ENCODE measurements at places on chromosomes 16 and 17.

GRCh38 chr17:21129023-21129681 lies 2.4 kb downstream of the DHRS7B start:
- DNase-seq: peak; percentile 23

DNA sequence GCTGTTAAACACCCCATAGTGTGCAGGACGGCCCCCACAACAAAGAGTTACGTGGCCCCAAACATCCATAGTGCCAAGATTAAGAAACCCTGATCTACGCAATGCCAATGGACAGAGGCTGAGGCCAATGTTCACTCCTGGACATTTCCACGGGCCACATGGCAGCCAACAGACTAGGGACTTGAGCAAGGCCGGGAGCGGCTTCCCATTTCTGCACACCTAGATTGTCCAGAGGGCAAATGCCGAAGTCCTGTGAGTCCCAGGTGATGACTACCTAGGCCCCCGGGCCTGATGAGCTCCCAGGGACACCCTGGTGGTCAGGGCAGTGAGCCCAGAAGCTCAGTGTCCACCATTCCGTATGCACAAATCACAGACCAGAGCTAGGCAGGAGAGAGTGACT lies 95.5 kb downstream of the AMFR start:
- DNase-seq: no peak

DNA sequence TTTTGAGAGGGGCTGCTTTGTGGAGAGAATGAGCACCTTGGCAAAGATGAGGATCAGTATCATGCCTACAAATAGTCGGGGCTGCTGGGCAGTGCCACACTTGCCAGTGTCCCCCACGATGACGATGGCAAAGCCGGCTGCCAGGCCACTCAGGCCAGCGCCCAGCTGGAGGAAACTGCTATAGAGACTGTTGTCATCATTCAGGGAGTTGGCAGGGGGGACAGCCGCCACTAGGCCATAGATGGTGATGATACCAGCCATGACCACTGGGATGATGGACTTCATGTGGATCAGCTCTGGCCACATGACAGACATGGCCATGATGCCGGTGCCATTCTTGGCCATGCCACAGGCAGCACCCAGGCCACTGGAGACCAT lies 23.8 kb downstream of the MINK1 start:
- DNase-seq: no peak

GRCh38 chr16:878072-878784 lies 77.7 kb upstream of the GNG13 start:
- DNase-seq: peak; percentile 44

DNA sequence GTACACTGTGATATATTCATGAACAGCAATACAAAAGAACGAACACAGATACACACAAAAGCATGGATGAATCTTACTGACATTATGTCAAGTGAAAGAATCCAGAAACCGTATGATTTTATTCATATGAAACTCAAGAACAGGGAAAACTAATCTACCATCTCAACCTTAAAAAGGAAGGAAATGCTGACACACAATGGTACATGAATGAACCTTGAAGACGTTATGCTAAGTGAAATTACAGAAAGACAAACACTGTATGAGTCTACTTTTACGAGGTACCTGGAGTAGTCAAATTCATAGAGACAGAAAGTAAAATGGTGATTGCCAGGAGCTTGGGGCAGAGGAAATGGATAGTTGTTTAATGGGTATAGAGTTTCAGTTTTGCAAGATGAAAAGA lies 8.7 kb upstream of the PRKCB start:
- DNase-seq: no peak

- DNase-seq: no peak
Observed at GRCh38 chr17:673200-673681, 41.4 kb downstream of the VPS53 start.

DNA sequence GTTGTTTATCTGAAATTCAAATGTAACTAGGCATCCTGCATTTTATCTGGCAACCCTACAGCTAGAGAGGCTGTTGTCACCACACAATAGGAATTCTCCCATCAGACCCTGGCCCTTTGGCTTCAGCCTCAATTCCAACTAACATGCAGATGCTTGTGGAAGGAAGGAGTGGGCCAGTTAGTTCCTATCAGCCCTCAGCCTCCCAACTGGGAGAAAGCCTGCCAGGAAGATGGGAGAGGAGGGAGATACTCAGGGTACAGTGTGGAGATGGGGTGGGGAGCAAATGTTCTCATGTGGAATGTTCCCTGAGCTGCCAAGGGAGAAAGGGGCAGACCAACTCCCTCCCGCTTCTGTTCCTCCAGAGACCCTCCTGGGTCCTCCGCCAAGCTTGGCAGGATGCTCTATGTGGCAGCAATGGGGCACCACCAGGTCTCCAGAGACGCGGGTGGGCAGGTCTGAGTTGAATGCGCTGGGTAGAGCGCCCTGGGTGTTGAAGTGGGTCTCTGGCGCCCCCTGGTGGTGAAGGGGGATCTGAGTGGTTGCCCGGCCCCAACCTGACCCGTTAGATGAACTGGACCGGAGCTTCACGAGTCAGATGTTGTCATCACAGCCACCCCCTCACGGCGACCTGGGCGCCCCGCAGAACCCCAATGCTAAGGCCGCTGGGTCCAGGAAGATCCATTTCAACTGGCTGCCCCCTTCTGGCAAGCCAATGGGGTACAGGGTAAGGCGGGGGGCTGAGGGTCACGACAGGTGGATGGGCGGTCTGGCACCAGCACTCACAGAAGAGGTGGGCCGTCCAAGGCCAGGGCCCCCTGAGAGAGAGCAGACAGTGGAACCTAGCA lies 15.2 kb downstream of the GALK1 start:
- DNase-seq: peak; percentile 39

DNA sequence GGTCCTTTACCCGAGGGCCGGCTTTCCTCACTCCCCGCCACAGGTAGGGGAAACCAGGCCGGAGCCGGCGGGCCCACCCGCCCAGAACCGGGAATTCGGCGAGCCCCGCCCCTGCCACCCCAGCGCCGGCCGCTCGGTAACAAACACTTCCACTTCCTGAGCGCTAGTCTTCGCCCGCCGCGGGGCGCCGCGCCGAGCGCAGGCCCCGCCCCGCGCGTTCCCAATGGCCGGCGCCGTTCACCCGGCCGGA lies 224 bp upstream of the NHERF1 start:
- no peak for DNase-seq

GRCh38 chr16:88792078-88792550 lies 7.1 kb upstream of the PIEZO1 start:
- DNase-seq: no peak

GRCh38 chr16:2194852-2195321 lies 1.5 kb downstream of the CASKIN1 start:
- DNase-seq: peak; percentile 77

GRCh38 chr17:8873801-8874715 lies 6.6 kb upstream of the PIK3R6 start:
- DNase-seq: no peak

DNA sequence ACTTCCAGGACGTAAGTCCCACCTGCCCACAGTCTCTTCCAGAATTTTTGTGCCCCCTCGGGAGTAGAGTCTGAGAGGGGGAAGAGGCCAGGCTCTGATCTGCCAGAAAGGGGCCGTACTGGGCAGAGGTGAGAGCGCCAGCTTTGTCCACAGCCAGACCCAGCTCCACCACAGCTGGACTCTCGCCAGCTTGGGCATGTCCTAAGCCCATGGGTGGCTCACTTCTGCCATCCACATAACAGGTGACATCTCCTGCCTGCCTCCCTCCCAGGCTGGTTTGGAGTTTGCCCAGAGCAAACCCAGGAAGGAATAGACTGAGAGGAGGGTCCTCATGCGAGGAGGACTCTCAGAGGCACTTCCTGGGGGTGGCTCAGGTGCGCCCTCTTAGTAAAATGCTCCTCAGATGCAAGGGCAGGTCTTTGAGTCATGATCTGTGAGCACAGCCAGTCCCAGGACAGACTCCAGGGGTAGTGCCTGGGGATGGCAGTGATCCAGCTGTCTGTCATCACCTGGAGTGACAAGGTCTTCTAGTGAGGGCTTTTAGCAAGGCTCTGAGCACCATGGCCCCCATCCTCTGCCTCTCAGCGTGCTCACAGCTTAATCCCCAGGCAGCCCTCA lies 89.2 kb downstream of the AMFR start:
- DNase-seq: no peak

GRCh38 chr17:57782647-57783337 lies 37.7 kb upstream of the CCDC182 start:
- DNase-seq: peak; percentile 87

GRCh38 chr16:49491106-49491670 lies 117.6 kb downstream of the C16orf78 start:
- DNase-seq: no peak

DNA sequence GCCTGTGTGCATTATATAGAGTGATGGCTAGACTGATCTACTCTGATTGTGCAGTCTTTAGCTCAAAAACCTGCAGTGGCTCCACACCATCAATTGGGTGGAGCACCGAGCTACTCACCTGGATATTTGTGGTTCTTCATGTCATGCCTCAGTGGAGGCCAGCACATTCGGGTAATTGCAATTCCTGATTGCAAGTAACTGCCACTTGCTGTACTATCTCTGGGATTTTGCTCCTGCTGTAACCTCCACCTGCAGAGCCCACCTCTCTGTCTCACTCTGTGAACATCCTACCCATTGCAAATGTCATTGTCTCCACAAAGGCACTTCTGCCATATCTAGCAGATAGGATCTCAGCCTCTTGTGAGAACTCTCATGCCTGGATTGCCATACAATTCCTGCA lies 1.7 kb upstream of the CCL1 start:
- no peak for DNase-seq

DNA sequence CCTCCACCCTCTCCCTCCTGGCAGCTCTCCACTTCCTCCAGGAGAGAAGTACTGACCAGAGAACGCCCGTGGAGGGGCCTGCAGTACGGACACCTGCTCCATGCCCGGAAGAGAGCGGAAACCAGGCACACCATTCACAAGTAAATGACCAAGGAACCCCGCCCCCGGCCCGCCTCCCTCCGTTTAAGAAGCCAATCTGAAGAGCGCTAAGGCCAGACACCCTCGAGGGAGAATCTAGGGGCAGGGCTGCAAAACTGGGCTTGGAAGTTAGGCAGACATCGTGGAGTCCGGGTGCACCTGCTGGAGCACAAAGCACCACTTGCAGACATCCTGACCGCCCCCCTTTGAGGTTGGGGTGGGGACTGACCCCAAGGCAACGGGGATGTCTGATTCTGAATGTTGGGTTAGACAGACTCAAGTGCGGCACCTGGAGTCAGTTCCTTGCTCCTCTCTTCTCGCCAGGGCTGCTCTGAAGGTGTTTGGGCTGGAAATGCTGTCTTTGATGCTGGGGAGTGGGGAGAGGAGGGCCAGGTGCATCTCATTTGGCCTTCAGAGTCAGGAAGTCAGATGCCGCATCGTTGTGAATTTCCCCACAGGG lies 964 bp upstream of the FAAP100 start:
- peak; percentile 89 for DNase-seq

GRCh38 chr17:66775881-66776400 lies 59.0 kb upstream of the CACNG5 start:
- DNase-seq: no peak

GRCh38 chr16:9159839-9160550 lies 68.6 kb downstream of the HAPSTR1 start:
- DNase-seq: peak; percentile 66

- no peak for DNase-seq
Observed at GRCh38 chr17:21231533-21231932, 17.6 kb upstream of the TMEM11 start.

DNA sequence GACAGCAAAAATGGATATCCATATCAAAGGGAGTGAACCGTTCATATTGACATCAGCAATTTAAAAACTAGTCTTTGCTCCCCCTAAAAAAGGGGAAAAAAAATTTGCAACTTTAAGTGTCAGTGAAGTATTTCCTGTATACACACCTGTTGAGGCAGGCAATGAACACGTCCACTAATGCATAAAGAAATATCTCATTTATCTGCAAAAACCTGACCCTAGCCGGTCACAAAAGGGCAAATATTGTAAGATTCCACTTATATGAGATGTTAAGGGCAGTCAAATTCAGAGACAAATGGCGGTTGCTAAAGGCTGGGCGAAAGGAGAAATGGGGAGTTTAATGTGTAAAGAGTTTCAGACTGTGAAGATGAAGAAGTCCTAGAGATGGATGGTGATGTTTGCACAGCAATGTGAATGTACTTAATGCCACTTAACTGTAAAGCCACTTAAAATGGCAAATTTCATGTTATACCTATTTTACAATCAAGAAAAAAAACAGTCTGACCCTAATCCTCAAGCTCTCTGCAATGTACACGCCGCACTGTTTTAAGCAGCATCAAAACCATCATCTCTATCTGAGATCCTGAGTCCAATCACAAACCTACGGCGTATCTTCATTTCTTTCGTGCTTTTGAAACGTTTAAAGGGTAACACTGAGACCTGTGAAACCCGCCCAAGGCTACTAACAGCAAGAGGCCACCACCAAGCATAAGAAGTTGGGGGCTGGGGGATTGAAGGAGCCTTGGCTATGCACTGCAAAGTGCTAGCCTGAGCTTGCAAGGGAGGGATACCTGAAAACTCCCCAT lies 1.1 kb downstream of the PARN start:
- no peak for DNase-seq

DNA sequence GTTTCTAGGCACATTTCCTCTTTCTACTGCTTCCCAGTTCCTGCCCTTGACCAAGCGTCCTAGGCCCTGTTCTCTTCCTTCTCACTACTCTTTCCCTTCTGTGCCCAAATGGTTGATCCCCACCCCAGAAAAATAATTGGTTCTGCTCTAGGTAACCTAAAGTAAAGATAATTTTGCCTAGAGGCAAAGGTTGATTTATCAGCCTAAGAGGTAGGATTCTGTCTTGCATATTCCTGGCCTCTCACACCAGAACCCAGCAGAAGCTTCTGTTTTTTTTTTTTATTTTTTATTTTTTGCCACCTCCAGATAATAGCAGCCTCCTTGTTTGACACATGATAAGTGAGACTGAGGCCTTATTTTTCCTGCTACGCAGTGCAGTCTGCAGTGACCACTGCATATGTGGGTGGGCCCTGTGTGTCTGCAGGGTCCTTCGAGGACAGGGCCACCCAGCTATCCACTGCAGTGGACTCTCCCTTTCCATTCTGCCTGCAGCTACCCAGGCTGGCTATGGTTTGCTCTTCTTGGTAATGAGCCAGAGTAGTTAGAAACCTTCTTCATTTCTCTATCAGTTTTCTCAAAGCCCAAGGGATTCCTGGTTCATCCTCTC lies 701 bp downstream of the PIPOX start:
- DNase-seq: no peak
